Left lung (tissue), 14 donors: ENCODE measurements at places on chromosomes 13 and 19. TPM values are rescaled to one million over a fixed set of nuclear protein-coding genes. Genes with fewer than 3 reads are reported as not detected.

- no peak overlapping the region for H3K27ac ChIP-seq
- H3K36me3 ChIP-seq, result no peaks in the 10 kb centered on the region
- no peaks in the 10 kb centered on the region for H3K4me1 ChIP-seq
- H3K4me3 ChIP-seq, result no peak overlapping the region
- no peak for DNase-seq
Measured at GRCh38 chr13:41182231-41182630, 12.1 kb downstream of the KBTBD7 start.

DNA sequence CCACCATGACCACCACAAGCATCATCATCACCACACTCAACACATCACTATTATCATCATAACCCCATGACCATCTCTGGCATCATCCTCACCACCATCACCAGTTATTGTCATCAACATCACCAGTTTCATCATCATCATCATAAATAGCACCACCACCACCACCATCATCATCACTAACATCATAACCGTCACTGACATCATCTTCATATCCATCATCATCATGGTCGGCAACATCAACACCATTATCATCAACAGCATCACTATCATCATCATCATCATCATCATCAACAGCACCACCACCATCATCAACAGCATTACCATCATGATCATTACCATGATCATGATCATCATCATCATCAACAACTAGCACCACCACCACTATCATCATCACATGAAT, 67.2 kb downstream of the MBD3L1 start:
- DNase-seq, result no peak
- no peak overlapping the region for H3K27ac ChIP-seq
- no peaks in the 10 kb centered on the region for H3K4me1 ChIP-seq
- no peaks in the 10 kb centered on the region for H3K36me3 ChIP-seq
- no peak overlapping the region for H3K4me3 ChIP-seq
- no peaks in the 10 kb centered on the region for H3K27me3 ChIP-seq

The FCAR gene
- total RNA-seq, result 0.99 TPM

The ADM5 gene
- total RNA-seq, result 2.0 TPM

DNA sequence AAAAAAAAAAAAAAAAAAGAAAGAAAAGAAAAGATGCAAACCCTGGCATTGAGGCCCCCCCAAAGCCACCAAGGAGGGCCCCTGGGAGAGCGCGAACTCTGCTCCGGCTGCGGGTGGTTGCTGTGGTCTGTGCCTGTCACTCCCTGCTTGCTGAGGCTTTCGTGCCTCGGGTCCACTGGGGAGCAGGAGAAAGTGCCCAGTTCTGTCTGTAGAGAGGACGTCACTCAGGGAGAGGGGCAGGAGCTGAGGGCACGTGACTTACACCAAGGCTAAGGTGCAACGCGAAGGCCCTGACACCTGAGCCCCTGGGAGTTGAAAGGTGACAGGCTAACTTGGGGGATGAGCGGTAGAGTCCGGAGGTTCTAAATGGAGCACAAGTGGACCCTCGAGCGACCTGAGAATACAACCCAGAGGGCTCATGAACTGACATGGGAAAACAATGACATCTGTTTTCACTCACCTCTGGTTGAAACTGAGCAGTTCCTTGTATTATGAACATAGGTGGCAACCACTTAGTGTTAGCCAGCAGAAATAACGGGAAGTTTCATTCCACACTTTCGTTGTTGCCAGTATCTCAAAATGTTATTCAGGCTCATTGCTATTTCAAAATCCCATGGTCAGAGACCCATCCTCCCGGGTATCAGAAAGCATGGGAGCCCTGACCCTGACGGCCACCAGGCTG, 69.2 kb upstream of the TM9SF2 start:
- peak overlapping the region; percentile 89 for H3K27ac ChIP-seq
- no peaks in the 10 kb centered on the region for H3K27me3 ChIP-seq
- no peak for DNase-seq
- H3K4me3 ChIP-seq, result peak overlapping the region; percentile 1
- no peaks in the 10 kb centered on the region for H3K36me3 ChIP-seq

GRCh38 chr13:99417201-99418102, 83.8 kb upstream of the TM9SF2 start:
- DNase-seq, result no peak
- H3K27me3 ChIP-seq, result peaks cover 30% of the 10 kb centered on the region
- no peak overlapping the region for H3K27ac ChIP-seq
- H3K36me3 ChIP-seq, result no peaks in the 10 kb centered on the region
